Endodermal cell (in vitro differentiated cells): ENCODE measurements at places on chromosomes 3 and 15.
A peak's percentile ranks its signal among the peaks of the same experiment; 100 is the strongest.

DNA sequence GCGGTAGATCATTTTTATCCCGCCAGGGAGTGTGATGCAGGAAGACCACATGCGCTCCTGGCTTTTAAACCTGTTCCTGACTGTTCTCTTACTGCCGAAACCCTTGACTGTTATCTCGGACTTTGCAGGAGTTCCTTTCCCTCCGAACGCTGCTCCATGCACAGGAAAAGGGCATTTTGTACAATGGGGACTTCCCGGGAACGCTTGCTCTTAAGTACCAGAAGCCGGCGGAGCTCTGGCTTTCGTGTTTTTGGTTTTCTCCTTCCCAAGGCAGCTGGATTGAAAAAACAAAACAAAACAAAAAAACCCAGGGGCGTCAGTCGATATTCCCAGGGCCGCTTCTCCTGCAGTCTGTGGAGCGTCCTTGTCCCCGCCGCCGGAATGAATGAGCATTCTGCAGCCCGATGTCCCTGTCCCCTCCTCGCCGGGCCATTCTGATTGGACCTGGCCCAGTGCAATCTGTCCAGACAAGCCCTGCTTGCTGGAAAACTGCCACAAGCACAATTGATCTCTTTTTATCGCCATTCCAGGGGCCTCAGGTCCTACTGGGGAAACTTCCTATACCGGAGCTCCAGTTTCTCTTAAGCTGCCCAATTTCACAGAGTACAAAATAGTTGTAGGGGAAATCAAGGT, 44.8 kb downstream of the SLC6A1 start:
- no peaks in the 10 kb centered on the region for H3K36me3 ChIP-seq
- no peak overlapping the region for H3K27ac ChIP-seq
- no peaks in the 10 kb centered on the region for H3K27me3 ChIP-seq
- H3K4me3 ChIP-seq, result no peak overlapping the region

GRCh38 chr3:43212914-43213611, 73.3 kb upstream of the SNRK start:
- no peak for DNase-seq
- no peaks in the 10 kb centered on the region for H3K4me1 ChIP-seq
- H3K27ac ChIP-seq, result no peak overlapping the region

GRCh38 chr3:6282918-6283317, 578.0 kb upstream of the GRM7 start:
- no peak for DNase-seq
- no peaks in the 10 kb centered on the region for H3K4me1 ChIP-seq
- no peaks in the 10 kb centered on the region for H3K27me3 ChIP-seq
- no peak overlapping the region for H3K4me3 ChIP-seq
- no peaks in the 10 kb centered on the region for H3K36me3 ChIP-seq

- peak; percentile 55 for DNase-seq
- H3K4me3 ChIP-seq, result no peak overlapping the region
- no peak overlapping the region for H3K27ac ChIP-seq
- H3K27me3 ChIP-seq, result no peaks in the 10 kb centered on the region
- H3K36me3 ChIP-seq, result no peaks in the 10 kb centered on the region
Observed at GRCh38 chr3:59121346-59122144, 71.7 kb upstream of the CFAP20DC start.

DNA sequence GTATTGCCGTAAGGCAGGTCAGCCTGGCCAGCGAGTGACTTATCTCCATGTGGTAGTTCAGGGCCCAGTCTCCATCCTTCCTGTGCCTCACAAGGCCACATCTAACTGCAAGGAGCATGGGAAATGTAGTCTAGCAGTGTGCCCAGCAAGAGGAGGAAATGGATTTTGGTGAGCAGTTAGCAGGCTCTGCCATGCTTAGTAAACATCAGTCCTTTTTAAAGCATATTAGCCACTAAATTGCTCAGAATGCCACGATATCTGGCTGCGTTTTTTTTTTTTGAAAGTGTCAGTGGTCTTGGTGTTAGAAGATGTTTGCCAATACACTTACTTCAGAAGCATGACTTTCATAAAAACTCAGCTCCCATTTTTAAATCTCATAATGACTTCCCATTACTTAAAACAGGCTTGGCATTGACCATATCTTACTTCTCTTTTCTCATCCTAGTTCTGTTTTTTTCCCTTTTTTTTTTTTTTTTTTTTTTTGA, 470.2 kb upstream of the TPRG1 start:
- no peak overlapping the region for H3K4me3 ChIP-seq
- no peaks in the 10 kb centered on the region for H3K36me3 ChIP-seq
- H3K27me3 ChIP-seq, result no peaks in the 10 kb centered on the region
- DNase-seq, result peak; percentile 51
- no peaks in the 10 kb centered on the region for H3K4me1 ChIP-seq

DNA sequence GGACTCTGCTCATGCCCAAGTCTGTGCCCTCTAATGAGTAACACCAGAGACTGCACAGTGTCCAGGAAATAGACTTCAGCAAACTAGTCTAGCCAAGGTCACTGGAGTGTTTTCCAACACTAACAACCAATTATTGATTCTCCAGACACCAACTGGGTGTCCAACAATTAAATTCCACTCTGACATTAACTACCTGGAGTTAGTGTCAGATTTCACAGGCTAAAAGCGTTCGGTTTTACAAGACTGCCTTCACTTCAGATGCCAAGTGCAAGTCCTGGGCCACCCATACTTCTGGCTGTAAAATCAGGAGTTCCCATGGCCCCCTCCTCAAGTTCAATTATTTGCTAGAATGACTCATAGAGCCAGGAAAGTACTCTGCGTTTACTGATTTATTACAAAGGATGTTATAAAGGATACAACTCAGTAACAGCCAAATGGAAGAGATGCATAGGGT, 20.8 kb upstream of the CFAP161 start:
- H3K4me3 ChIP-seq, result no peak overlapping the region
- no peak overlapping the region for H3K27ac ChIP-seq
- H3K27me3 ChIP-seq, result peaks cover 8% of the 10 kb centered on the region
- no peak for DNase-seq

DNA sequence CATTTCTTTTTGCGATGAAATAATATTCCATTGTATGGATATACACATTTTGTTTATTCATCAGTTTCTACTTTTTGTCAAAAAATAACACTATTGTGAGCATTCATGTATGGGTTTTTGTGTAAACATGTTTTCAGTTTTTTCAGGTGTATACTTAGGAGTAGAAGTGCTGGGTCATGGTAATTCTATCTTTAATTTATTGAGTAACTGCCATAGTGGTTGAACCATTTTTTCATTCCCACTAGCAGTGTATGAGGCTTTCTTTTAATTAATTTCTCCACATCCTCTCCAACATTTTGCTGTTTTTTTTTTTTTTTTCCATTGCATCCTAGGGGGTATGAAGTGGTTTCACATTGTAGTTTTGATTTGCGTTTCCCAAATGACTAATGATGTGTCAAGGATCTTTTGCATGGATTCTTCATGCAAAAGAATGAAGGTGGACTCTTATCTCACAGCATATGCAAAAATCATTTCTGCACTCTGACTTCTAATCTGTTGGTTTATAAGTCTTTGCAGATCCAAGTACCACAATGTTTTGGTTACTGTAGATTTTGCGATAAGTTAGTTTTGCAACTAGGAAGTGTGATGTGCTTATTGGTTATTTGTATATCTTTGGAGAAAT, 12.6 kb downstream of the ATP2C1 start:
- no peak for DNase-seq
- H3K27me3 ChIP-seq, result no peaks in the 10 kb centered on the region
- no peak overlapping the region for H3K4me3 ChIP-seq
- no peak overlapping the region for H3K27ac ChIP-seq
